Choroid plexus epithelial cell (primary cell): ENCODE measurements at places on chromosomes 3 and 15.

GRCh38 chr3:5464649-5465048, 277.1 kb downstream of the EDEM1 start:
- DNase-seq: no peak

DNA sequence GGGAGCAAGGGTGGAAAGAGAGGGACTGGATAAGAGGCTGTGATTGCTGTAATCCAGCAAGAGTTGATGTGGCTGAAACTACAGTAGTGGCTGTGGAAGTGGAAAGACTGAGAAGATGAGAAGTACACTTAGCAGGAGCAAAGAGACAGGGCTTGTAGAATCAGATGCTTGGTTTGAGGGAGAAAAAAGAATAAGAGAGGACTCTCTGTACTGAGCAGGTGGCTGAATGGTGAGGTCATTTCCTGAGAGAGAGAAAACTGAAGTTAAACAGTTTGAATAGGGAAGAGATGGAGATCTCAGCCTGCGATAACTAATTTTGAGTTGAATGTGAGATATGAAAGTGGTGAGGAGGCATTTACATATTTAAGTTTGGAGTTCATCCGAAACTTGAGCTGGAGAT, 95.8 kb upstream of the SLC25A36 start:
- DNase-seq: no peak

- DNase-seq: no peak
These were observed 252.6 kb downstream of the KLF13 start for GRCh38 chr15:31579282-31579681.

DNA sequence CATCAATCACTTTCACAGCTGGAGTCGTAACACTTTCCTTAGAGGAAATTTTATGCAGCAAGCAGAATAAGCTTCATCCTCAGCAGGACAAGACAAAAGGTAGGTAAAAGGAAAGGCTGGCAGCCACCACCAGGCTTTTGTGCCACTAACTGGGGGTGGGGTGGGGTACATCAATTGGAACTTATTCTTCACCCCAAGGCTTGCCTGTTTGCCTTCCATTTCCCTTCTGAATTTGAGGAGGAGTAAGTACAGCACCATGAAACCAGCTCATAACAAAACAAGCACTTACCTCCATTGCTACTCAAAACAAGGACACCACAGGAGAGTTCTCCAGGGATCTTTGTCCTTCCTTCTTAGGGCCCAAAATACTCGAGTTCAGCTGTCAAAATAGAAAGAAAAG, 296.8 kb downstream of the ARRDC4 start:
- no peak for DNase-seq

DNA sequence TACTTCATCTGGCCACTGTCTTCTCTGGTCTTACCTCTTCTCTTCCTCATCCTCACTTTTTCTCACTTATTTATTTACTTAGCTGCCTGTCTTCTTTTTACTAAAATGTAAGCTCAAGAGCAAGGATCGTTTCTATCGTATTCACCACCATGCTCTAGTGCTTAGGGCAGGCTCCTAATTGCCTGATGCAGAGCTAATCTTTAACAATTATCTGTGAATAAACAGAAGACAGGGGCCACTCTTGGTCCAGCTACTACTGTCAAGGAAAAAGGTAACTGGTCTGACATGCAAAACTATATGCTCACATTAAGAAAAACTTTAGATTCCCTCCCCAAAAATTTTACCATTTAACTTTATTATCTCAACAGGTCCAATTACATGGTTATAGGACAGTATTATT, 17.5 kb downstream of the PIK3R4 start:
- DNase-seq: no peak

DNA sequence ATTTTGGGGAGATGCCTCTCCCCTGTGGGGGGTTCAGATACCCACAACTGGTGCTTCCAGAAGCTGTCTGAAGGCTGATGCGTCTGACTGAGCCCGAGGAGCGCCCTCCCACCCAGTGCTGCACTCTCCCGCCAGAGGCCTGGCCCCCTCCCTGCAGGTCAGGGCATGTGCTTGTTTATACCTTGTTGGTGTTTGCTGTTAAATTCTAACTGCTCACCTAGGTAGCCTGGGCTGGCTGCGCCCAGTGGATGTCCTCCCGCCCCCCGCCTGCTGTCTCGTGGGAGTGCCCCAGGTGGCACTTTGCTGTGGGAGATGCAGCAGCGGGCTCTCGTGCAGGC, 12.9 kb downstream of the KLF13 start:
- DNase-seq: no peak

GRCh38 chr3:64058566-64058965, 35.3 kb upstream of the PSMD6 start:
- no peak for DNase-seq

GRCh38 chr3:115986555-115987207, 363.4 kb downstream of the GAP43 start:
- DNase-seq: peak; percentile 71

GRCh38 chr3:158790901-158791589, 10.8 kb upstream of the MFSD1 start:
- peak; percentile 90 for DNase-seq

DNA sequence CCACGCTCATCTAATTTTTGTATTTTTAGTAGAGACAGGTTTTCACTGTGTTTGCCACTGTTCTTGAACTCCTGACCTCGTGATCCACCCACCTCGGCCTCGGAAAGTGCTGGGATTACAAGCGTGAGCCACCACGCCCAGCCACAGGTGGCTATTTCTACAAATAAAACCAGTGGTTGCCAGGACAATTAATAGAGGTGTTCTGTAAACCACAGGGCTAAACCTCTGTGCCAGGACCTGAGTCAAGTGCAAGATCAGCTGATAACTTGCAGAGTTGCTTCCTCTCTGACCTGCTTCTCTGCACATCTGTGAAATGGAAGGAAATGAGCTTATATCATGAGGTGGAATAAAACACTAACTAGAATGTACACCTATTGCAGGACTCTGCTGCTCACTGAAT, 72.8 kb downstream of the CD200R1L start:
- DNase-seq: no peak

GRCh38 chr15:66925721-66926120, 139.7 kb upstream of the SMAD3 start:
- DNase-seq: no peak

- no peak for DNase-seq
These were observed 156.9 kb upstream of the EIF1B start for GRCh38 chr3:40152482-40153133.
